ENCODE measurements at places on chromosomes 2 and 18. TPM values are rescaled to one million over a fixed set of nuclear protein-coding genes. Genes with fewer than 3 reads are reported as not detected.

ANKRD39 gene
- total RNA-seq: 10.6 TPM

ASB1 gene
- total RNA-seq: 43.3 TPM

DUSP19 gene
- 6.4 TPM for total RNA-seq

KCNF1 gene
- 0.70 TPM for total RNA-seq

GAREM2 gene
- total RNA-seq: 3.7 TPM

DNAH6 gene
- total RNA-seq: 2.0 TPM

BCL11A gene
- total RNA-seq: 11.0 TPM

TFCP2L1 gene
- total RNA-seq: 68.4 TPM

DPYSL5 gene
- total RNA-seq: 2.1 TPM

Measured in metanephros (tissue), 2 donors.